Inflammatory macrophage (primary cell): ENCODE measurements at places on chromosomes 2 and 18.

DNA sequence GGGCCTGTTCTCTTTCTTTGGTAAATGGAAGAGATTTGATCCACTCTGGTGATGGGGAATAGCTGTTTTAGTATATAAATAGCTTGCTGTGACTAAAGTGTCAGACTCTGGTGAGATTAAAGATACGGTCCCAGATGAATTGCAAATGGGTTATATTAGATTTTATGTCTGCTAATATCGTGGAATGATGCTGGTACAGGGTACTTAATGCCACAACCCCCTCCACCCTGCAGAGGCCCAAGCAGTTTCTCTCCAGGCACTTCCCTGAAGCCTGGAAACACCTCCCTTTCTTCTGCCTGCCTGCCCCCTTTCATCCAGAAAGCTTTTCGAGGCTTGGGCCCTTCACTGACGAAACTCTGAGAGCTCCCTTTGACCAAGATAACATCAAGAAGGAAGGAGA is 21.4 kb upstream of the RFX8 start:
- DNase-seq: no peak

GRCh38 chr2:46550686-46551404 is 71.5 kb downstream of the TMEM247 start:
- no peak for DNase-seq

DNA sequence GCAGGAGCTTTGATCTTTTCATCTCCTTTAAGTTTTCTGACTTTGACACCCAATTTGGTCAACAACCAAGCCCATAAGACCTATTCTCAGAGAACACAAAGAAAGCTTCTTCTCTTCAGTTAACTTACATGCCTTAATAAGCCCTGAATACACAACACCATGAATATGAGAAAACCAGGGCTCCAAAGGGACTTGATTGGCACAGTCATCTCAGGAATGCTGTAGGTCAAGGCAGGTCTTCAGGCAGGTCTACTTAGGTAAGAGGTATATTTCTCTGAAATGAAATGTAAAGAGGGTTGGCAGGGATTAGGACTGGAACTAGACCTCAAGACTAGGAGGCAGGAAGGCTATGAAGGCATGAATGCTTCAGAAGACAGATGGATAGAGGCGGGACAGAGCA is 24.4 kb upstream of the EIF2AK3 start:
- no peak for DNase-seq

DNA sequence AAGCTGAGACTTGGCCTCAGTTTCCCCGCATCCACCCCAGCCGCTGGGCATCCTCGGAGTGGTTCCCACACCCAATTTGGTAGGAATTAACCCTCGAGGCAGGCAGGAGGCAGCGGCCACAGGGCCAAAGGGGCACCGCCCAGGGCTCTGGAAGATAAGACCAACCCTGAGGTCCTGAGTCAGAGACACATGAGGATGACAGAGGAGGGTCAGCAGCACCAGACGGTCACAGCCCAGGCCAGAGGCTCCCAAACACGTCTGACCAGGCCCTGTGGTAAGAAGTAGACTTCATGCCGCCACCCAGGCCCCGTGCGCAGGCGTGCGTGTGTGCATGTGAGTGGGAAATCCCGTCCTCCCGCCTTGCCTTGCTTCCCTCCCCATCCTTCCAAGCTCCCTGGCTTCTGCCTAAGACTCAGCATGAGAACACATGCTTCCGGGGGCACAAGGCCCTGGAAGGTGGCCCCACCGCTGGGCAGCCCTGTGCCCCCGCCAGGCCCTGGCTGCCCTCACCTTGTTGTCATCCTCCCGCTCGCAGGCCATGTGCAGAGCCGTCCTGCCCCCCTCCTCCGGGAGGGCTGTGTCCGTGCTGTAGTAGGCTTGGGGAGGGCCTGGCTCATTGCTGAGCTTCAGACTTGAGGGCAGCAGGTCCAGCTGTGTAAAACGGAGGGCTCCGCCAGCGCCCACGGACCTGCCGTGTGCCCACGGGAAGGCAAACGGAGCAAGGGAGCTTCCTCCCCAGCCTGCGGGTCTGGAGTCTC is 46.3 kb downstream of the ANKMY1 start:
- DNase-seq: no peak

DNA sequence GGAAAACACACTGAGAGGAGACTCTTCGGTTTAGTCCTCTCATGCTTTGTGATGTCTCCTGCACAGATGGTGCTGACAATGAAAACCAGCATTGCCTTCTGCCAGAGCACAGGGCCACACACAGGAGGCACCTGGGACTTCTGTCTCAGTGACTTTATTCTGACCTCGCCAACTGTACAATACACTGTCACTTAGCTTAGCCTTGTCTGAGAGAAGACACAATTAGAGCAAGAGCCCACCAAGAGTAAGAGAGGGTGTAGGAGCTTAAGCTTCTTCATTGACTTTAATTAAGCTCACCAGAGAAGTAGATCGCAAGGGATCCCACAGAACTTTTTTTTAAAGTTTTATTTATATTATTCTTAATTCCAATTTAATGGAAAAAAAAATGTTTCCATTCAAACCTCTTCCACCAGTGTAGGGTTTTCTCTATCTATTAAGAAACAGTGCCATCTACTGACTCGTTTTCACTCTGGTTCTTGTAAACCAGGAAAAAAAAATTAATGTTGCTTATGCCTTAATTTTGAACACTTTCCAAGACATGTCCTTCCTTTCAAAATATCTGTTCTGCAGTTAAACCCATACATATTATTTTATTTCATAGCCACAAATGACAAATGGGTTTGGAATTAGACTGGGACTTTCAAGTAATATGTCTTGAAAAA is 42.4 kb upstream of the DDX18 start:
- DNase-seq: no peak

DNA sequence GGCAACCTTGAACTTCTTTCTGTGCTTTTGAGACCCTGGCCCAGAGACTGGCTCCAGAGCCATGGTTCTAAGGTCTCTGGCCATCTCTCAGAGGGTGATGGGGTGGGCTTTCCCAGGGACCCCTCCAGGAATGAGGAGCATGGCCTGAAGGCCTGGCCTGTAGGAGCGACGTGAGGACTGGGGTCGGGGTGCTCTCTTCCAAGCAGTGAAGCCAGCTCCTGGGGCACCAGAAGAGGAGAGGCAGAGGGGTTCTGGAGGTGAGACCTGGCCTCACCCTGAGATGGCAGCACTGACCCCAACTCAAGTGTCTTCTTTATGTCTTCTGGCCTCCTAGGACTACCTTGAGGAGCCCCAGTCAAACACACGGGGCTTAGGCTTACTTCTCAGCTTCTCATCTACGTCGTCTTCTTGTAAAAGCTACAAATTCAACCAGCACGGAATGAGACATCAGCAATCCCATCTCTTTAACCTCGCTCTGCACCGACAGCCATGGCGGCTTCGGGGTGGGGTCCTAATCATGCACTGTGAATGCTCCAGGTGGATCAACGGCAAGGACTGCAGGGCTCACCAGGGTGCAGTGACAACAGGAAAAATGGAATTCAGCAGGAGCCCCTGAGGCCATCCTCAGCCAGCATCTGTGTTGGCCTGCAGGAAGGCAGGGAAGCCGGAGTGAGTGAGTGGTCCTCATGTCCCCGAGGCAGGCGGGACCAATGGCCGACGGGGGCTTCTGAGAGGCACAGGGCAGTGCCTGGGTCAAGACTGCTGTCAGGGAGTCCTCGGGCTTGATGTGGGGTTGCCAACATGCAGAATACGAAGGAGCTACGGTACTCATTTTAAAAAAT is 214.1 kb downstream of the HDAC4 start:
- DNase-seq: no peak

- peak; percentile 9 for DNase-seq
Observed at GRCh38 chr2:44753552-44754285, 187.8 kb upstream of the SIX3 start.

DNA sequence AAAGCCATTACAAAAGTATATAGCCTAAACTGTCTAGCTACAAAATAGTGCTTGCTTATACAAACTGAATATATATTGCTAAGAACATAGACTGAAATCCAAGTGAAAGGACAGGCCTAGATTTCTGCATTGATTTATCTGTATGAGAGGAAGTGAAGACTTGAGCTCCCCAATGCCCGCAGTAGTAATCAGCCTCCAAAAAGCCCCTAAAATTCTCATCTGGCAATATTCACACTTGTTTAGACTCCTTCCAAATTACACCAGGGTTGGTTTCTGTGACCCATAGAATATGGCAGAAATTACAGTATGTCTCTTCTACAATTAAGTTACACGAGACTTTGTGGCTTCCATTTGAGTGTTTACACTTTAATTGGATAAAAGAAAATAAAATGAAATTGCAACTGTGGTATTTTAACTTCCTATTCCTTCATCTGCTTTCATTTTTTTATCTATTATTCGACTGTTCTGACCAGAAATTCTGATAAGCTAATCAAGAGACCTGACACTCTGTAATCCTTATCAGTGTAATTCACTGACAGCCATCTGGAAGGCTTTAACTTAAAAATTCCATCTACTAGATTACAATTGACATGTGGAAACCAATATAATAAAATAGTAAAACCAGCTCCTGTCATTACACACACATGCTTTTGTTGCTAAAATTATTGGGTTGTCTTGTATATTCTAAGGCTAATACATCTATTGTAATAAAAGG is 21.1 kb downstream of the ABCB11 start:
- DNase-seq: no peak

DNA sequence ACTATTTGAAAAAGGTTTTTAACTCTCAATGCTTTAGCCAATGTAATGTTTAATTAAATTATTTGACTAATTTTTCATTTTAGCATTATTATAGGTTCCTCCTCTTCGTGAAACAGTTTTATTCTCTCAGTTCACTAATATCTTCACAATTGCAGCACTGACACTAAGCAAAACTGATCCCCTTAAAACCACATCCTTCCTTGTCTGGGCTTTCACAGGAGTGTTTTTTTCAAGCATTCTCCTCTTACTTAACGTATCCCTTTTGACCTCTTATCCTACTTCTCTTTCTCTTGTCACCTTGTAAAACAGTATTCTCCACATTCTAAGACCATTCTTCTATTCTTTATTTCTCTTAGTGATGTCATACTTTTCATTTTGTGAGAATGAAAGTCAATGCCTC is 112.8 kb downstream of the DSC3 start:
- DNase-seq: no peak

GRCh38 chr2:98027538-98027937 is 31.8 kb upstream of the TMEM131 start:
- DNase-seq: no peak

DNA sequence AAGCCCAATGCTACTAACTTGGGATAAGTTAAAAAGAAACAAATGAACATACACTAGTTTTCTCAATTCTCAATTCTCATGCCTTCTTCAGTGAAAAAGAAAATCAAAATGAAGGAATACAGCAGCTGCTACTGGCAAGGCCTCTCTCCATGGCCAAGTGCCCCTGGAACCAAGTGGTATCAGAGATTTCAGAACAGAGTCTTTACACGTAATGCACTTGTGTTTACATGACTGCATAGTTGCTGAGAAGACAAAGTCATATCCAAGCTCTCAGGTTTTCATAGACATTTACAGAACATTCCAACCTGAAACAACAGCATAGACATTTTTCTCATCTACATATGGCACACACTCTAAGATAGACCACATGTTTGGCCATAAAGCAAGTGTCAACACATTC is 789.9 kb downstream of the CBLN2 start:
- DNase-seq: no peak

DNA sequence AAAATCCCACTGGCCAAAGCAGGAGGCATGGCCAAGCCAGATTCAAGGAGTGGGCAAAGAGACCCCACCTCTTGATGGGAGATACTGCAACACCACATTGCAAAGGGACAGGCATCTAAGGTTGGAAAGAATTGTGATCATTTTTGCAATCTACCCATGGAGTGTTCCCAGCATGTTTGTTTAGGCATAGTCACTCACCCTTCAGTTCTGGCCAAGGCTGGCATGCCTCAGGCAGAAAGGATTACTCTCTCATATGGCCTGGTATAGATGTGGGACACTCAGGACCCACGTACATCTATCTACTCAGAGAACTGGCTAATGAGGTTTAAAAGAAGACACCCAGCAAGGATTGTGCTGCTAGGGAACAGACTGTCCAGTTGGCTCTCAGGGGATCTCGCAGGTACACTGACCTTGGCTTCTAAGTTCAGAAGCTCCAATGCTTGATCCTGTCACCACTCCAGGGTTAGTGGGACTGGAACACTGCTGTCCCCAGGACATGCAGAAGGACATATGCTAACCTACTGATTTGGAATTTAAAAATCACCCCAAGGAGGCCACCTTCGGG is 183.7 kb downstream of the KLHL29 start:
- no peak for DNase-seq

- no peak for DNase-seq
Observed at GRCh38 chr18:9719421-9719981, 11.4 kb downstream of the RAB31 start.

GRCh38 chr2:854460-854859 is 96.2 kb upstream of the SNTG2 start:
- no peak for DNase-seq

GRCh38 chr2:111200333-111200881 is 79.7 kb downstream of the BCL2L11 start:
- no peak for DNase-seq

GRCh38 chr2:128715360-128715759 is 396.7 kb upstream of the HS6ST1 start:
- no peak for DNase-seq

DNA sequence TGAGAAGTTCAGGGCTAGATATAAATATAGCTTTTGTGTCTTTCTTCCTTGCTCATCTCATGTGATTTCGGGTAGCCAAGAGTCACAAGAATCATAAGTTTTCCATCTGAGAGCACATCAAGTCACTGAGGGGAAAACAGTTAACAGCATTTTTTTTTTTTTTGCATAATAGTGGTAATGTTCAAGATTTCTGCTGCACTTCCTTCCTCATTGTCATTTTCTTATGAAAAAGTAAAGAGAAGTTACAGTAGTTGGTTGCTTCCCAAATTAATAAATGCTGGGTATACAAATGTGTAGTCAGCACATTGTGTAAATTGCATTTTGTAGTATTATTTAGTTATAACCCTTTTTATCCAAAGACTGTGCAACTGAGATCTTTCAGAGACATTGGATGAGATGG is 93.6 kb downstream of the ZEB2 start:
- DNase-seq: peak; percentile 74

DNA sequence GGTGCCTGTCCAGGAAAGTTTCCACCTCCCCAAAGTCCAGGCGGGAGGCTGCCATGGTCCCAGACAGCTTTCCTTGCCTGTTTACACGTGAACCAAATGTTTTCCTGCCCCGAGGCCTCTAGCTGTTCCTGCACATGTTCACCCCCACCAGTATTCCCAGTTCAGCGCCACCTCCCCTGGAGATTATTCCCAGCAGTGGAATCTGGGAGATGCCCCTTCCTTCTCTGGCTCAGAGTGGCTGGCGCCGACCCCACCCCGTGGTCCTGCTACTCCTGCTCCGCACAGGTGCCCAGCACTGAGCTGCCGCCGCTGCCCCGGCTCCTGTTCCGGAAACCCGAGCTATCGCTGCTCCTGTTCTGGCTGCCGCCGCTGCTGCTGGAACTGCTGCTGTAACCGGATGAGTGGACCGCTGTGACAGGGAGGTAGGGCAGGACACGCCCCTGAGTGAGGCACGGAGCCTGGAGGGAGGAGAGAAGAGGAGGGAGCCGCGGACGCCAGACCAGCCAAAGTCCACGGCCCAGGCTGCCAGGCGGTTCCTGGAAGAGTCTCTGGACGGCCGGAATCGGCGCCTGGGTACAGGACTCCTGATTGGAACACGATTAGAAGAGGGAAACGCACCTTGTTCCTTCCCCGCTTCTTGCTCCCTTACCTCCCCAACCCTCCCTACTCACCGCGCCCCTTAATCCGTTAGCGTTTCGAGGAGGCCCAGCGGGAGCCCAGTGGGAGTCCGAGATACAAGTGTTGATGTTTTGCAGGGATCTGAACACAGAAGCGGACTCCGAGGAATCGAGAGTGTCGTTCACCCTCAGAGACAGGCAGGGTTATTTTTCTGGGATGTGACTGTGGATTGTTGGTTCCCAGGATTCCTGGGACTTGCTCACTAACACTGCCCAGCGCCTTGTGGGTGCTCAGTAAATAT is at the start of gene PDE11A:
Gene PDE11A, minus strand, starts transcription at position 395 of the 919 bp plus-strand sequence. Its CDS starts 340 bp downstream, at position 55.
- DNase-seq: no peak

GRCh38 chr2:205782941-205783340 is 100.6 kb downstream of the NRP2 start:
- no peak for DNase-seq
